ENCODE measurements at places on chromosomes 5 and 9.

DNA sequence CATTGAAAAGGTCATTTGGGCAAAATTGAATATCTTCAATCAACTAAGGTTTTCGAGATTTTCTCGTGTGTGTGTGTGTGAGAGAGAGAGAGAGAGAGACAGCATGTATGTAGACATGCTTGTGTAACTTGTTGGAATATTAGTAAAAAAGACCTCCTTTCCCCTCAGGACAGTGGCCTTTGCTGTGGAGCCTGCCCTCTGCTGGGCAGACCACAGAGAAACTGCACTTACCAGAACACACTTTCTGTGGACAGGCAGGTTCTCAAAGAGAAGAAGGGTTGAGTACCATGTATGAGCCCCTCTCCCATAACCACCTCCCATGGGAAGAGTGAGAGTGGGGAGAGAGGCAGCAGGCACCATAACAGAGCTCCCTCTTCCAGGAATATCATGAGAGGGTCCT is 45.6 kb downstream of the CFAP90 start:
- DNase-seq: peak; percentile 39

GRCh38 chr5:83072966-83073365 is 4.2 kb downstream of the TMEM167A start:
- DNase-seq: no peak

DNA sequence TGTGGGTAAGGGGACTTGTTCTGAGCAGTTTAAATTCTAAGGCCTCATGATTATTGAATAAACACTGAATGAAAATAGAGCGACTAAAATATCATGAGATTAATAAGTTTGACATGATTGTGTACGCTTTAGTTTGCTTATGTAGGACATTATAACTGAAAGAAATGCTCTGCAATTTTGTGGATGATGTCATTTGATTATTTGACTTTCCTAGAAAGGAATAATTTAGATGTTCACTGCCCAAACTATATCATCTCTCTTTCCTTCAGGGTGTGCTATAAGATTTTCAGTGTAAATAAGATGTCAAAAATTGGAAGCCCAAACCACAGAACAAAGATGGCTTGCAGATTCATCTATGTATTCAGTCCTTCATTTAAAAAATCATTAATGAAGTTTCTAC is 115.7 kb upstream of the MTAP start:
- no peak for DNase-seq

GRCh38 chr5:73938938-73939320 is 312.9 kb downstream of the ARHGEF28 start:
- DNase-seq: no peak
